Activated CD4-positive, alpha-beta T cell treated with anti-CD3 and anti-CD28 coated beads for 36 hours (primary cell): ENCODE measurements at places on chromosomes 1 and 21.
A peak's percentile ranks its signal among the peaks of the same experiment; 100 is the strongest.

DNA sequence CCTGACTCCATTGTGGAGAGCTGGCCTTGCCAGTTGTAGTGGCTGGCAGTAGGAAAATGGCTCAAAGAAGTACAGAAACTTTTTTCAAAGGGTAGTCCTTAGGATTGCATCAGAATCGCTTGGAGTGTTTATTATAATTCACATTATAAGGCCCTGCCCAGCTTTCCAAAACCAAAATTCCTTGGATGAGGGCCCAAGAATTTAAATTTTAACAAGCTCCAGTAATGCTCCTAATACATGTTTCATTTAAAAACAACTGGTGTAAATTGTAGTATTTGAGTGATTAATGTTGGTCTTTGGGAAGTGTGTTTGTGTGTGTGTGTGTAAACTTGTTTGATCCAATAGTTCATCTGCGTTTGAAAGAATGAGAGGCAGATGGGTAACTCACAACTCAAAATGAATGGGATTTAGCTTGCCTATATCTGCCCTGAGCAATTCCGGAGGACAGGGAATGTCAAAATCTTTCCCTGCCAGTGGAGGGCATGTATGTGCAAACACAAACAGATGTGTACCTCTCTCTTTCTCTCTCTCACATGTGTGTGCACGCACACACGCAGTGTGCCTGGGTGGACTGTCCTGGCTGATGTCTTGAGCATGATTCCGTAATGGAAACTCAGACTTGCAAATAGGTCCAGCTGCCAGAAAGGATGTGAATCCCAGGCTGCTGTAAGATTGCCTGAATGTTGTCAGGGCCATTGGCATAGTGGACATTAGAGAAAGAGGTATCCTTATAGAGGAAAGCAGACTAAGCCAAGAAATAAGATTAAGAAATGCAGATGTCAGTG, 293.1 kb downstream of the LMX1A start:
- DNase-seq: no peak

- peak; percentile 81 for DNase-seq
Observed at GRCh38 chr1:47432071-47433036, 5.5 kb upstream of the FOXD2 start.

GRCh38 chr1:154170547-154171222, 15.8 kb upstream of the NUP210L start:
- DNase-seq: peak; percentile 83

DNA sequence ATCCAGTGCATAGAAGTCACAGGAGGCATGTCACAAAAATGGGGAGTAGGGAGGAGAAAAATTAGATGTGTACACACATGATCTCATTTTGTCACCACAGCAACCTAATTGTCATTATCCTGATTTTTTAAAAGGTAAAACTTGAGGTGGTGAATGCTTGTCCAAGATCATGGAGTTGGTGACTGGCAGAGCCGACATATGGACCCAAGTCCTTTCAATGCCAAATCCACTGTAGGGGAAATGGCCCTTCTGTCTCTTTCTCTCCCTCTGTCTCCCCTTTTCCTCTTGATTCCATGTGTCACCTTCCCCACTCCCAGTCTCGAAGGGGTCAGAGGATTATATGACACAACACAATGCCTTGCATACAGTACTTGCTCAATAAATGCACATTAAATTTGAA, 65.7 kb upstream of the JUN start:
- DNase-seq: no peak

- no peak for DNase-seq
Observed at GRCh38 chr1:177589166-177589565, 380.7 kb downstream of the SEC16B start.

- no peak for DNase-seq
Observed at GRCh38 chr1:159171688-159172501, 480 bp downstream of the CADM3 start.

- DNase-seq: no peak
Observed at GRCh38 chr1:117147856-117148588, 26.5 kb upstream of the TRIM45 start.

GRCh38 chr1:115976062-115976920, at the start of gene SLC22A15:
Gene SLC22A15 (plus strand): TSS chr1:115976513. CDS start chr1:115976628, 115 bp downstream.
- DNase-seq: peak; percentile 55

- DNase-seq: no peak
Observed at GRCh38 chr1:150178548-150178947, 28.8 kb downstream of the PLEKHO1 start.

GRCh38 chr1:182229451-182229850, 162.1 kb downstream of the GLUL start:
- DNase-seq: no peak

GRCh38 chr1:163361123-163361934, 39.6 kb downstream of the NUF2 start:
- DNase-seq: peak; percentile 11

DNA sequence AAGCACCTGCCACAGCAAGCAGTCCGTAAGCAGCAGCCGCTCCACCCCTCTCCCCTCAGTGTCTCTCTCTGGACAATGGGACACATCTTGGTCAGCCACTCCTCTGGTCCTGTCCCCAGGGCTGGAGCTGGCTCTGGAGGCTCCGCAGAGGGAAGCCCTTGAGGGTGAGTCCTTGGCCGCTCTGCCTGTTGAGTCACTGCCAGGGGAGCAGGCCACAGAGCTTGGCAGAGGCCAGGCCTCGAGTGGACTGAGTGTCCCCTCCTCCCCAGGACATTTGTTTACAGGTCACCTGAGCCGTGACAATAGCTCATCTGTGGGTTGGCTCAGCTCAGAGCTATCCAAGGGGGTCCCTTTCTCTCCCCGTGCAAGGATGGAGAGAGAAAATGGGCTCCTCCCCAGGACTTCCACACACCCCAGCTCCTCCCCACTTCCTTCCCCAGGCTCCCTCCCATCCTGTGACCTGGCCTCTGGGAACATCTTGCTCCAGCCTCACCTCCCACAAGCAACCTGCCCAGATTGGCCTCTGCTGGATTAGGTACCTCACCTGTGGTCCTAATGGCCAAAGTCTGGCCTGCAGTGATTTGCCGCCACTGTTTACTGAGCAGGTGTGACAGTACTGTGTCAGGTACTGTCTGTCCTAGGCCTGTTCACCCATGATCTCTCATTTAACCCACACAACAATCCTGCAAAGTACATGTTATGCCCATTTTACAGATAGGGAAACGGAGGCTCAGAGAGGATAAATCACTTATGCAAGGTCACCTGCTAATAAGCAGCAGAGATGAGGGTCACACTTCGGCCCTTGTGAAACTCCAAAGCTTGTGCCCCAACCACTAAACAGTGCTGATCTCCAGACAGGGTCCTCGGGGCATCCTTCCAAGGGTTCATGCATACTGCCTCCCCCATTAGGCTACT, 4.8 kb downstream of the FAM131C start:
- DNase-seq: no peak

GRCh38 chr1:93129507-93130099, 50.5 kb downstream of the MTF2 start:
- DNase-seq: no peak

DNA sequence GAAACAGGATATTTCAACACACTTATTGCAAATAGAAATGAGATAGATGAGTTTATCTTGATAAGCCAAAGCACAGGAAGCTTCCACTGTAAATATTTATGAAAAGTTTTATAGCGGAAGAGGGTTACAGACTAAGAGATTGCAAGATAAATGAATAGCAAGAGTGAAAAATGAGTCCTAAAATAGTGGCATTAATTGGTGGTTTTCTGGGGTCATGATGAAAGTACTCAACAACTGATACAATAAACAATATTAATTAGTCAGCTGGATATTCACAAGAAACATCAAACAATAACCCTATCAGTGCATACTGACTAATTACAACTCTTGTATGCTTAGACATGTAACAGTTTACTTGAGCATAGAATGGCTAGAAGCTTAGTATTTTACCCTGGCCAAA, 154.8 kb upstream of the CHODL start:
- no peak for DNase-seq

GRCh38 chr1:13781907-13782633, 82.1 kb downstream of the PRDM2 start:
- DNase-seq: no peak

GRCh38 chr1:32754317-32755097, 51.9 kb upstream of the SYNC start:
- DNase-seq: peak; percentile 75

DNA sequence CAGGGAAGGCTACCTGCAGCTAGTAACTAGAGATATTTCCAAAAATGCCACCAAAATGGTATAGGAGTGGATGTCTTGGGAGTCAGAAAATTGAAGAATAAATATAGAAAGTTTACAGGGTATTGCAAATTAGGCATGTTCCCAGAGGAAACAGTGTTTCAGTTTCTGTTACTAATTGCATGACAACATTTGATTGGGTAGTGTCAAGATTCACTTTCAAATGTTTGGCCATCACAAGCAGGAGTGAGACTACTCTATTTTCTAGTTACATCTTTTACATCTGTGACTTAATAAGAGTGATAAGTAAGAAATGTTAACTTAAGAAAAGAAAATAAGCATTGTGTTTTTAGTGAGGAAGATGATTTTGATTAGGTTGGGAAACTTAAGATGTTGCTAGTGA, 30.2 kb downstream of the AMY1C start:
- no peak for DNase-seq

- DNase-seq: no peak
Observed at GRCh38 chr1:212221801-212222200, 63.4 kb upstream of the PPP2R5A start.

GRCh38 chr1:153494976-153495535, 34.6 kb upstream of the S100A7 start:
- DNase-seq: peak; percentile 90

- peak; percentile 30 for DNase-seq
Observed at GRCh38 chr1:3597599-3597964, 13.7 kb downstream of the MEGF6 start.

- peak; percentile 69 for DNase-seq
Observed at GRCh38 chr1:246428542-246429308, 78.4 kb downstream of the SMYD3 start.

- DNase-seq: no peak
Observed at GRCh38 chr21:28642891-28643290, 349.8 kb downstream of the LTN1 start.

- no peak for DNase-seq
Observed at GRCh38 chr1:181986907-181987305, 74.6 kb downstream of the ZNF648 start.

- DNase-seq: no peak
Observed at GRCh38 chr21:14838400-14838799, 226.4 kb downstream of the NRIP1 start.

DNA sequence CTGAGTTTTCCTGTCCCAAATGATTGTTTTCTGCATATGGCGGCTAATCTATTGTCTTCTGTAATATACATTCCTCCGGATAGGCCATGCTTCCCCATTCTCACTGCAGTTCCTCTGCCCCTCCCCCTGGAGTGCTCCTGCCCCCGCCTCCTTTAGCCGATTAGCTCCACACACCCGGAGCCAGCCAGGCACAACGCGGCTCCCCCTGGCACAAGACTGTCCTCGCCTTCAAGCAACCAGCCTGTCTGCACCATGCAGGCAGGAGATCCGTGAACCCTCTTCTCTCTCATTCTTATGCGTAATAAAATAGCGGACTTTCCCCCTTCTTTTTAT, 18.0 kb downstream of the SERTAD4 start:
- no peak for DNase-seq

DNA sequence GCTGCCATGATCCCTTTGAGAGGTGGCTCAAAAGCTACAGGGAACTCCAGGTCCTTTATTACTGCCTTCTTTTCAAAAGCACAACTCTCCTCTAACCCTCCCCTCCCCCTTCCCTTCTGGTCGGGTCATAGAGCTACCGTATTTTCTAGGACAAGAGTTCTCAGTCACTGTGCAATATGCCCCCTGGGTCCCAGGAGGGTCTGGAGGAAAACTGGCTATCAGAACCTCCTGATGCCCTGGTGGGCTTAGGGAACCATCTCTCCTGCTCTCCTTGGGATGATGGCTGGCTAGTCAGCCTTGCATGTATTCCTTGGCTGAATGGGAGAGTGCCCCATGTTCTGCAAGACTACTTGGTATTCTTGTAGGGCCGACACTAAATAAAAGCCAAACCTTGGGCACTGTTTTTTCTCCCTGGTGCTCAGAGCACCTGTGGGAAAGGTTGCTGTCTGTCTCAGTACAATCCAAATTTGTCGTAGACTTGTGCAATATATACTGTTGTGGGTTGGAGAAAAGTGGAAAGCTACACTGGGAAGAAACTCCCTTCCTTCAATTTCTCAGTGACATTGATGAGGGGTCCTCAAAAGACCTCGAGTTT, 3.1 kb downstream of the BTG2 start:
- DNase-seq: no peak

GRCh38 chr1:183073320-183073719, 50.1 kb downstream of the LAMC1 start:
- DNase-seq: no peak

GRCh38 chr1:173406783-173407230, 70.3 kb upstream of the PRDX6 start:
- DNase-seq: no peak

DNA sequence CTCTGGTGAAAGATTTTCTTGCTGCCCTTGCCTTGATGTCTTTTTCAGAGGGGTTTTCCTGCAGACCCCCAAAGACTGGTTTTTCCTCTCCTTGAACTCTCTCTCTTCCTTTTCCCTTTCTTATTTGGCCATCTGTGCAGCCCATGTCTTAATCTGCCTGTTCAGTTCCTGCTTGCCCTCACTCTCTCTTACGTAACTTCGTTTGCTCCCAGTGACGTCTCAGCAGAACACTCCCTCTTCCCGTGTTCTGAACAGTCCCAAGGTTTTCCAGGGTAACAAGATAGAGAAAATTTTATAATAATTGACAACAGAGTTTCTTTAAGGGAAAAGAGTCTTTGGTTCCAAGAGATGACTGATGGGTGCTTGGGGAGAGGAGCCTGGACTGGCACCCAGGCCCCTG, 109.1 kb upstream of the LMO4 start:
- no peak for DNase-seq

DNA sequence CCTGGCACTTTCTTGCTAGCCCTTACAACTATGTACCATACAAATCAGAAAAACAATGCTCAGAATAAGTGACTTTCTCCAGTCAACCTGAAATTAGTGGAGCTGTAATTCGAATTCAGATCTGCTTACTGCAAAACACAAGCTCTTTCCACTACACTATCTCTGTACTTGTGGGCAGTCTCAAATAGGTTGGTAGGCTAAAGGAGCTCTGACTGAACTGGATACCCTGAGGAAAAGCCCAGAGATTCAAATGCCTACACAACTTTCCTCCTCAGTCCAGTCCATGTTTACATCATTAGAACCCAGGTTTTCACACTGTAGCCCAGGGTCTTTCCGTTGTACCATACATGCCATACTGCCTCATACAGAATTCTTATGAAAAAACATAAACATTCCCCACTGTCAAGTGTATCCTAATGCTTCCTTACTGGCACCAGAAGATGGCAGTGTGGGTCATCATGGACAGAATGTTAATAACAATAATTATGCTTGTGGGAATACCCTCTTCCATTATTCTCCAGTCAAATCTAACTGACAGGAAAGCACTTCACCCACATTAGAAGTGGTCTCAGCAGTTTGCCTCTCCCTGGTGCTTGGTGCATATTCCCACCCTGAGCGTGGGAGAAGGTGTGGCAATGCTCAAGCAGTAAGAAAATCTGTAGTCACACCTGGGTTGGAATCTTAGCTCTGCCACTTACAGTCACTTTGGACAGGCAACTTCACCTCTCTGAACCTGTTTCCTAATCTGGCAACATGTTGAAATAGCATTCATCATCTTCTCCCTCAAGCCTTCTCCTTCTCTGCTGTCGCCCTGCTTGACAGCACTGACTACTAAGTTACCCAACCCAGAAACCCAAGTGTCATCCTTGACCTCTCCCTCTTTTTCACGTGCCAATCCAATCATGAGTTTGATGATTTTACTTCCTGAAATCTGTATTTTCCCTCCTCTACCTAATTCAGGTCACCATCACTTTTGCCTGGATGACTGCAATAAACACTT, 14.4 kb upstream of the ZFYVE9 start:
- DNase-seq: peak; percentile 39

- no peak for DNase-seq
Observed at GRCh38 chr1:46798810-46799209, at the start of gene CYP4B1. Gene CYP4B1 (plus strand): TSS chr1:46799046. CDS start chr1:46799082, 36 bp downstream.
